ENCODE measurements at places on chromosomes 3 and 15.

GRCh38 chr15:85312486-85312885, 67.9 kb upstream of the AKAP13 start:
- no peak for DNase-seq

GRCh38 chr3:196942915-196943277, 568 bp upstream of the NCBP2 start:
- DNase-seq: no peak

- no peak for DNase-seq
Observed at GRCh38 chr15:31279221-31280045, 47.2 kb upstream of the KLF13 start.

DNA sequence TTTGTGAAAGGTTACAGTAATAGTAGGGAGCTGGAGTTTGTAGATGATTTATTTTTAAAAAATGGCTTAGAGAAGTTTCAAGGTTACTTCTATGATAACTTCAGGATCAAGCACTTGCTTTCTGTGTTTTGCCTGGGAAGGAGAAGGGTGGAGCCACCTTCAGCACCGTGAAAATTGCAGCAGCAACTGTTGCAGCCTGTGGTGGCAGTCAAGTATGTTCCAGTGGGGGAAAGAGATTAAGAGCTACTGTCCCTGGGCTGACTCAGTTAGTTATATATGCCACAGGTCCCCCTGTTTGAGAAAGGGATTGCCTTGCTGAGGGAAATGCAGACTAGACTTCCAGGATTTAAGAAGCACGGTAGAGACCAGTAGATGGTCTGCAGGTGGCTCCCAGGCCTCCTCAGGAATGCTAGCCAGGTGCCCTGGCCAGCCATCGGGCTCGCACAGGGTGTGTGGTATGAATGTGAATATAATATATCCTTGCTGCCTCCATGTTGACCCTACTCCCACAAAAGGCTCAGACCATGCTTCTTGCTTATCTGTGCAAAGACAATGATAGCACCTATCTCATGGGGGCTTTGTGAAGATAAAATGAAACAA, 389.5 kb downstream of the CACNA2D3 start:
- no peak for DNase-seq

DNA sequence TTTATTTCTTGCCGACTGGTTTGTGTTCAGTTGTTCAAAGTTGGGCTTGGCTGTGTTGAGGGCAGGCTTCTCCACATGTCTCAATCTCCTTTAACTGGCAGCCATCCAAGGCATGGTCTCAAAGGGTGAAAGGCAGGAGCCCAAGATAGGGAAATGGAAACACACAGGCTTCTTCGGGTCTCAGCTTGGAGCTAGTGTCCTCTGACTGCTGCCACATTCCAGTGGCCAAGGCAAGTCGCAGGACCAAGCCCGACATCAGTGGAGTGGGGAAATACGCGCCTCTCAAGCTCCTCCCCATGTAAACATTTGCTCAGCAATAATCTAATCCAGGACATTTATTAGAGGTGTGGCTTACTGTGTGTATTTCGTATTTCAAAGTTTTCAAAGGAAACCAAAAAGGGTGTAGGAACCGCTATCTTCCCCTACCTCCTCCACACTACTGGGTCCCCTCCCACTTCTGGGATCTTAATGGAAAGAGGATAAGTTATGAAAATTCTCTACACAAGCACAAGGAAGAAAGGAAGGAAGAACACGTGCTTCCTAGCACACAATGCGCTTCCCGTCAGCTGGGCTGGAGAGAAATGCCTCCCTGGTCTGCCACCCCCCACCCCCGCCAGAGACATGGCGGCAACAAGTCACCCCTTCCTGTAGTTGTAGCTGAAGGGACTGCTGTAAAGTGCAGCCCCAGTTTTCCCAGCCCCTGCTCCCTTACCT, 181.7 kb downstream of the FAM43A start:
- peak; percentile 27 for DNase-seq

DNA sequence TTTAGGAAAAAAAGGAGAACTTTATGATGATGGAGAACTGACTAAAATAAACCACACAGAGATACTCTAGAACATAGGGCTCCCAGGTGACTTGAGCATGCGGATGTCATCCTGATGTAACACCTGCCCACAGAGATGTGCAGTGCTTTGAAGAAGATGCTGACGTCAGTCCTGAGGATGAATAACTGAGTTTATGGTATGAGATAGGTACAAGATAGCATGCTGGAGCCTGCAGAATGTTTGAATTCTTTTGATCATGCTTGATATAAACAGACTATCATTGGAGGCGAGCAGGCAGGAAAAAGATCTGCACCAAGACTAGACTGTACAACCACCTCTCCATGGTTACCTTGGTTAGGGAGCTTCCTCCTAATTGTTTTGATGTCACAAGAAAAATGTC, 12.4 kb downstream of the CCR4 start:
- no peak for DNase-seq

- DNase-seq: no peak
Observed at GRCh38 chr3:188390775-188391443, 237.0 kb downstream of the LPP start.

DNA sequence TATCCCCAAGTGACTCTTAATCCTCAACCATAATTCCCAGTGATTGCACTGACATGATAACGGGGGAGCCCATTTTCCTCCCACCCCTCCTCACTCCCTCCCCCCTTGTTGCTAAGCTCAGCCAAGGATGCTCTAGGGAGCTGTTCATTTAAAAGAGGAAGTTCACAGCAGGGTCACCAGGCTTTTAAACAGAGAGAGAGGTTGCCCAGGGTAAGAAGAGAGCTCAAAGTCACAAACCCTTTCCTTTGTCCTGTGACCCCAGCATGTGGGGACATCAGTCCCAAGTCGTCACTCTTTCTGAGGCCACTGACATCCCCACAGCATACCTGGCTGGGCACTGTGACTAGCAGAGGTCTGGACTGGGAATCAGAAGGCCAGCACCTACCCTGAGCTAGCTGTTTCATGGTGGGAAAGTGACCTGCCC, 144.1 kb downstream of the RORA start:
- DNase-seq: peak; percentile 70

DNA sequence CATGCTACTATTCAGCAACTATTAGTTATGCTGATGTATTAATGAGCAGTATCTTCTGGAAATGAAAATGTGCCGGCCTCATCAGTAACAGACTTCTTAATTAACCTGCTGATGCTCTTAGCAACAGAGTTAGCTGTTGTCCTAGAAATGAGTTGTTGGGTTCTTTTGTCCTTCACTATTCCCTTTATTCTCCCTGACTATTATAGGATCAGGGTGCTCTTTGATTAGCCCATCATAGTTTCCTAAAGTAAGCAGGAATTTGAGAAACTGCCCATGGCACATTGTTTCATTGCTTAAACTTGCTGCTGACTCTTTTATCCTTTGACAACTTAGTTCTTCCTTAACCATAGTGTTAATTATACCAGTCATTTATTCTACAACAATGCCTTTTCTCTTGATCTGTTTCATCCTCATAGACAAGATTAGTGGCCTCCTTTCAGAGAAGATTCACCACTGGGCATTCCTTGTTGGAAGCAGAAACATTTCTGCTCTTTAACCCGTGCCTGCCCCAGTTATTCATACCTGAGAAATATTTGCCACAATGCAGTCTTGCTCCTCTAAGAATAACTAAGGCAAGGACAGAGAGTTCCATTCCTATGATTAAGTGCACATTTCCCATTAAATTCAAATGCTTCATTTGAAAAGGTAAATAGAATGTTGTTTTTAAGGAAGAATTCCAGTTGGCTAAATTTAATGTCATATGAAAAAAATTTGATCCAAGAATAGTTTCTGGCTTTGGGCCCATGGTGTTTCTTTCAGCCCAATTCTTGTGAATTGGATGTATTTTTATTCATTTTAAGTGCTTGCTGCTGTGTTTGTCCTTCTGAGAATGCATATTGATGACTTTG, 573.3 kb upstream of the TBL1XR1 start:
- no peak for DNase-seq

- DNase-seq: no peak
Observed at GRCh38 chr15:62104401-62104800, 37.6 kb downstream of the C2CD4A start.

DNA sequence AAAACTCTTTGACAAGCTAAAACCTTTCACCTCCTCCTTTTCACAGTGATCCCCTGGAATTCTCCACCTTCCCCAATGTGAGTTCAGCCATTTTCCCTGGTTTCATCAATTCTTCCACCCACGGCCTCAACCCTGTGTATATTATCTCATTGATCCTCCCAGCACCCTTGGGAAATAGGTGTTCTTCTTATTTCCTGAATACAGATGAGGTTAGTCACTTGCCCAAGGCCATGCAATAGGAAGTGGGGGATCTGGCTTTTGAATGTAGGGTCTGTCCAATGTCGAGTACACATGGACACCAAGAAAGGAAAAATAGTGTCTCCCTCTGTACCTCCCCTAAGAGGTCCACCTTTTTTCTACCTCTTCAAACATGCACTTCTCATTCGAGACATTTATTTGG, 262.8 kb upstream of the ST8SIA2 start:
- no peak for DNase-seq

GRCh38 chr15:58980351-58980939, 7.0 kb upstream of the RNF111 start:
- no peak for DNase-seq

DNA sequence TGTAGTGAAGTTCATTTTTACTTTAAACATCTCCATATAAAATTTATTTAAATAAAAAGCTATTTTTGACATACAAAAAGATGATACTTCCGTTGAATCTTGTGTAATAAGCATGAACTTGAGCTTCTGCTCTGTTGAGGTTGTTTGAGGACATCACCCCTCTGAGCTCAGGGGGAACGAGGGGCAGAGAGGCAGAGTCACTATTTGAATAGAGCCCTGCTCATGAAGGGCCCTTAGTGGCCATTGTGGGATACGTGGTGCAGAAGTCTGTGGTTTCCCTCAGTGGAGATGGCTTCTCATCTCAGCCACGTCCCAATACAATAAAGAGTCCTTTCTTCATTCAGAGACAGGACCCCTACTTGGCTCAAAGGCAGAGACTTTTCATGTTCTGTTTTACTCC, 10.6 kb downstream of the CEMIP start:
- DNase-seq: no peak

DNA sequence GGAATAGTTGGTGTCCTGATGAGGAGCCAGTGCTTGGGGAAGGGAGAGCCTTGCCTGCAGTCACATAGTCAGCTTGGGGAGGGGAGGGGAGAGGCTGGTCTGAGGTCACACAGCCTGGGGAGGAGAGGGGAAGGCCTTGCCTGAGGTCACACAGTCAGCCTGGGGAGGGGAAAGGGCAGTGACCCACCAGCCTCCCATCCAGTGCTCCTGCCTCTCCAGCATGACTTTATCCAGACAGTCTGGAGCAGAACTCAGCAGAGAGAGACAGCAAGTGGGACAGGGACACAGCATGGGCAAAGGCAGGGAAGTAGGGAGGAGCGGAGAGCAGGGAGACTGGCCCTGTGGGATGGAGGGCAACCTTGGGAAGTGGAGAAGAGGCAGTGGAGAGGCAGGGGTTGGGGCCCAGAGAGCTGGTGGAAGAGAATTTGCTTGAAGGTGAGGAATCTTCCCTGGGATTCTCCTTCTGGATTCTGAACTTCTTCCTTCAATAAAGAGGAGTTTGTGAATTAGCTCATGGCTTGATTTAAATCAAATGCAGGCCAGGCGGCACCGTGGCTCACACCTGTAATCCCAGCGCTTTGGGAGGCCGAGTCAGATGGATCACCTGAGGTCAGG, 64.5 kb downstream of the CORO2B start:
- DNase-seq: no peak

- no peak for DNase-seq
Observed at GRCh38 chr3:100354850-100355249, 20.3 kb downstream of the NIT2 start.

DNA sequence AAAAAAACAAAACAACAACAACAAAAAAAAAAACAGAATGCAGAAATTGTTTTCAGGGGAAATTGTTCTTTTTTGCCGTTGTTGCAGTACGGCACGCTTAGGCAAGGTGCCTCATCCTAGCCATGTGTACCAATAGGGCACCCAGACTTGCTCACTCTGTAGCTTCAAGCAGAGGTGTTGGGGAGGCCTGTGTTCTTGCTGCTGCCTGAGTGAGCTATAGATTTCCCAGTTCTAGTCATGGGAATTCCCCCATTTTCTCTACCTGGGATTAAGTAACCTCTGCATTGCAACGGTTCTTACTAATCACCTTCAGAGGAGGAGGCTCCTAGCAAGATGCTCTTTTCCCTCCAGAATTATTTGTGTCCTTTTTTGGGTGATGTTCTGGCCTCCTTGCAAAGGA, 12.9 kb upstream of the PARL start:
- no peak for DNase-seq

GRCh38 chr3:177420651-177421480, 223.6 kb upstream of the TBL1XR1 start:
- DNase-seq: no peak

GRCh38 chr3:105527535-105527934, 160.8 kb downstream of the ALCAM start:
- DNase-seq: no peak

DNA sequence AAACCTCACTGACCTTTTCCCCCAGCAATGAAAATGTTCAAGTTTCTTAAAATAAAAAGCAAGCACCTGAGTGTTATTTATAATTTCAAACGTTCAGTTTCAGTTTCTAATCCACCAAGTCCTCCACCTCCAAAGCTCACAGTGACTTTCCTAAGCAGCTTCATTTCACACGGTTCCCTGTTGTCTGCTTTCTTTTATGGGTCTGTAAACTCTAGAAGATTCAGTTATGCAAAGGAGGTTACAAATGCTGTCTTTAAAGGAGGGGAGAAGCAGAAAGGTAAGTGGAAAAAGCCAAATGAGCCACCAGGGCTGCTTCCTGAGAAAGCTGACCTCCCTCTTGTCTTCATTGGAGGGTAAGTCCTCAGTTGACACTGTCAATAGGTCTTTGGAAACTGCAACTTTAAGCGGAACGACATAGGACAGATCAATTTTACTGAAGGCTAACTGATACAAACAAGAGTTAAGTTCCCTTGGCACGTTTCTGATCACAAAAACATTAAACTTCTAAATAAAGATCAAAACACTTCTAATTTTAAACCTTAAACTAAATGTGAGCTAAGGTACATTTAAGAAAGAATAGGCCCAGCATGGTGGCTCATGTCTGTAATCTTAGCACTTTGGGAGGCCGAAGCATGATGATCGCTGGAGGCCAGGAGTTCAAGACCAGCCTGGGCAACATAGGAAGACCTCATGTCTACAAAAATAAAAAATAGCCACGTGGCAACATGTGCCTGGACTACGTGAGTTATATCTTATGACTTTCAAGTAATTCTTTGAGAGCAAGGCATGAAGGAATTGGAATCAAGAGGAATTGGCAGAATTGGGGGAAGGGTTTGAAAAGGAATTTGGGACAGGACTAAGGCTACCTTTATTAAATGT, 151.9 kb upstream of the UBE2E1 start:
- no peak for DNase-seq

GRCh38 chr3:132255041-132255745, 62.0 kb upstream of the ACP3 start:
- DNase-seq: peak; percentile 43

GRCh38 chr3:37992271-37993066, 1.9 kb downstream of the VILL start:
- no peak for DNase-seq

All from lung (tissue), 17 donors.